ENCODE measurements at places on chromosomes 2 and 18.

- DNase-seq: no peak
Measured at GRCh38 chr2:113075030-113075429, 7.3 kb downstream of the IL1F10 start.

GRCh38 chr2:226838722-226839121, 2.9 kb downstream of the RHBDD1 start:
- no peak for DNase-seq

- no peak for DNase-seq
Measured at GRCh38 chr2:31274401-31275075, 40.6 kb downstream of the EHD3 start.

DNA sequence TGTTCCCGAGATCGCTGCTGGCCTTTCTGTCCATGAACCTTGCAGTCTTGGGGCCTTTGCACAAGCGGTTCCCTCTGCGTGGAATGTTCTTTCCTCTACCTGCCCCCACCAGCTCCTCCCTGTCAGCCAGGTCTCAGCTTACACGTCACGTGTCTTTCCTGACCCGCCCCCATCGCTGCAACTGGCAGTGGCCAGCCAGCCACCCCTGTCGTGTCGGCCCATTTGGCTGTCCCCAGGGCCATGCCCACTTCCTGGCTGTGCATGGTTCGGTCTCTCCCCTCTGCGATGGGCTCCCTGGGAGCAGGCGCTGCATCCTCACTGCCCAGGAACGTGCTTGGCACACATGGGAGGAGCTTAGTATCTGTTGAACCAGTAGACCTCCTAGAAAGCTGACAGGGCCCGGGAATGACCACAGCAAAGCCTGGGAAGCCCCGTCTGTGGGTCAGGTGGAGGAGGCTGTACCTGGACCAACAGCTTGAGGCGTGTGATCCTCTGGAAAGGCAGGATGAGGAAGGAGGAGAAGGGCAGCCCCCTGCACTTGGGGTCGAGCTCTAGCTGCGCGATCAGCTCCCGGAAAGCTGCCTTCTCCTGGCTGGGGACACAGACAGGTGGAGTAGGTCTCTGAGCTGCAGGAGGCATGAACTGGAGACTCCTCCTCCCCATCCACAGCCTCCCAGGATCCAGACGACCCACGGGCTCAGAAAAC, 21.0 kb downstream of the SNORC start:
- DNase-seq: no peak

DNA sequence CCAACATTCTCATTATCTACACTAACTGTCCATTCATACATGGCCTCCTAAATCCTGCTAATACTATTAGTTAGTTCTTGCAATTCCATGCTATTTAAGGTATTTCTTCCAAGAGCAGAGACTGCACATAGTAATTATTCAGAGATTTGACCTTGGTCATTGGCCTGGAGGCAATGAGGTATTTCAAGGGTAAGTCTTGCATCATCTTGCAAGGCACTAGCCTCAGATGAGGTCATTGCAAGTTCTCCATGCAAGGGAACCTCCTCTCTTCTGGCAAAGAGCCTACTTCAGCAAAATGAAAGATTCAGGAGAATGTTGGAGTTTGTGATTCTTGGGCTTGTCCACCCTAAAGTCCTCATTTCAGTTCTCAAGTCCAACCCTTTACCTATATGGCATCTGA, 48.5 kb upstream of the IKZF2 start:
- DNase-seq: no peak

DNA sequence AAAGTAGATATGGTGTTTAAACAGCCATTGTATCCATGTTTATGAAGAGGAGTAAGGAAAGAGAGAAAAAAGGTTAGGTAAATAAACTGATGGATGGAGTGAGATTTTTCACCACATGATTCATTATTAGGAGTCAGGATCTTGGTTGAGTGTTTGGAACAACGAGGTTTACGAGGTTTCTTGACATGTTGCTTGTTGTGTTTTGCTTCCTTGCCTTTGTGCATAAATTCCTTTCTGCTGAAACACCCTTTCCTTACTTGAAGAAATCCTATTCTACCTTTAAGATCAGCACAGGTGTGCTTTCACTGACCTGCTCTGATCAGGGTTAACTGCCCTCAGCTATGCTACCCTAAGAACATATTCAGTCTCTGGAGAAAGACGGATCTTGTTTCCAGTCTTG, 66.6 kb downstream of the EFEMP1 start:
- DNase-seq: no peak

- no peak for DNase-seq
Measured at GRCh38 chr18:46331316-46331715, 227.1 kb downstream of the HAUS1 start.

All from GM12864 (cell line).